NCI-H1092 treated with DMSO at 0.1 percent for 48 hours (cell line): ENCODE measurements at places on chromosomes 5 and 9.

DNA sequence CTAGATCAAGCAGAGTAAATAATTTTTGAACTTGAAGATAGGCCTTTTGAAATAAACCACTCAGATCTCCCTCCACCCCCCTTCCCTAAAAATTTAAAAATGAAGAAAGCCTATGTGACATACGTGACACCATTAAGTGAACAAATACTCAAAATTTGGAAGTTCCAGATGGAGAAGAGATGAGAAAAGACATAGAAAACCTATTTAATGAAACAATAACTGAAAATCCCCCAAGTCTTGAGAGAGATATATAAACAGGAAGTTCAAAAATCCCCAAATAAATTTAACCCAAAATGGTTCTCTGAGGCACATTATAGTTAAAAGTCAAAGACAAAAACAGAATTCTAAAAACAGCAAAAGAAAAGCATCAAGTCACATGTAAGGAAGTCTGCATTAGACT, 428.6 kb downstream of the PSAT1 start:
- DNase-seq: no peak

- no peak for DNase-seq
Observed at GRCh38 chr9:120947222-120947621, 20.6 kb upstream of the TRAF1 start.

- no peak for DNase-seq
Observed at GRCh38 chr5:176535101-176535663, 2.0 kb downstream of the RNF44 start.

DNA sequence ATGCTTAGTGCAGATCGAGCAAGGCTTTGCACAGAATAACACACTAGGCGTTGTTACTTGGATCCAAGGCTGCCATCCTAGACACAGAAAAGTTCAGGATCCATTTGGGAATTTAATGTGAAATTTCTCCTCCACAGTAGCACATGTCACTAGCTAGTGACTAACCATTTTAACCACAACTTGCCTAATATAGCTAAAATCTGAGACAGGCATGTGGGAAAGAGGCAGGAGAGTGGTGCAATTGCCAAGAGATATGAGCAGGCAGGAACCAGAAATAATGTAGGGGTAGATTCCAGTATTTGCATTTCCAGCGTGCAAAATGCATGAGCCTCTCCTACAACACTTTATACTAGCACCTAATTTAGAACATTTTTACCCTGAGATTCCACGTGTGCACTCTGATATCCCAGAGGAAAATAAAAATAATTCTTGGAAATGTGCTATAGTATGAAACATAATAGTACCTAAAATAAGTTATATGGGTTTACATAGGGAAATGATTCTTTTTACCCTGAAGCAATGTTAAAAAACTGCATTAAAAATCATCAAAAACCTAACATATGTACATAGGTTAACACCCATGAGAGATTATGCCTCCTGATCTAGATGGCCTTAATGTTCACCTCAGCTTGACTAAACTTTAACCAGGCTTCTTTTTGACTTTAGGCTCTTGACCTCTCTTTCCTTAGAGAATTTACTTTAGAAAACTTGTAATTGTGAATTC, 1230.6 kb upstream of the NUDT12 start:
- DNase-seq: no peak

GRCh38 chr5:113162208-113162607, 185.6 kb downstream of the DCP2 start:
- DNase-seq: no peak

DNA sequence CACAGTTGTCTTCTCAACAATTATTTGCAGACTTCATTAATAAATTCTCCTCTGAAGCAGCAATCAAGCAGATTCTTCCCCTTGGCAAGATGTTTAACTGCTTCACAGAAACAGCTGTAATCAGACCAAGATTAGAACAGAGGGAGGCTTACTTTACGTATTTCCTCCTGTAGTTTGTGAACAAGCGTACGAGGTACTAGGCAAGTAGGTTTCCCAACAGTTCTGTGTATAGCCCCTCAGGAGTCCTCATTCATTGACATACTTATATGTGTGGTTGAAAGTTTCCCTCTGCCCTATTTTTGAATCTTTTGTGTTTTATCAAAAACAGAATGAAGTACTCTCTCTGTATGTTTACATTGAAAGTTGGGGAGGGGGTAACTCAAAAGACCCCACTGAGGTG, 128.0 kb downstream of the SPATA31D1 start:
- no peak for DNase-seq

GRCh38 chr5:94793816-94794198, 175.3 kb downstream of the SLF1 start:
- DNase-seq: no peak

- DNase-seq: no peak
Observed at GRCh38 chr9:112863214-112863613, 27.5 kb downstream of the SLC46A2 start.

DNA sequence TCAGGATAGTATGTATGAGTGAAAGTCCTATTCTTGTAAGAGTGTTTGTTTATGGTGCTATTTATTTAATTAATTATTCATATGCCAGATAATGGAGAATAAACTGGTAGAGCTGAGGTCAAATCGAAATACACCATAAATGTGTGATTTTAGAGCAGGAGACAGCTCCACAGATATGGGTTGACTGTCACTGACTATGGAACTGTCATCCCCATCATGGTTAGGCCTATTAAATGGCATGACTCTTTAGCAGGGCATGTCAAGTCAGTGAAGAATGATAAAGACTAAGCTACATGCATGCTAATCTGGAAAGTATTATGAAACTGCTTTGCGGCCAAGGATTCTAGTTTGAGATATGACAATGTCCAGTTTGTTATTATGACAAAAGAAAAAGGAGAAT, 658.6 kb downstream of the ISL1 start:
- peak; percentile 53 for DNase-seq

GRCh38 chr5:31680528-31680927, 41.6 kb downstream of the PDZD2 start:
- DNase-seq: no peak

GRCh38 chr5:83368835-83369234, 102.7 kb upstream of the VCAN start:
- DNase-seq: no peak

- DNase-seq: no peak
Observed at GRCh38 chr5:111603446-111603827, 91.1 kb upstream of the STARD4 start.

DNA sequence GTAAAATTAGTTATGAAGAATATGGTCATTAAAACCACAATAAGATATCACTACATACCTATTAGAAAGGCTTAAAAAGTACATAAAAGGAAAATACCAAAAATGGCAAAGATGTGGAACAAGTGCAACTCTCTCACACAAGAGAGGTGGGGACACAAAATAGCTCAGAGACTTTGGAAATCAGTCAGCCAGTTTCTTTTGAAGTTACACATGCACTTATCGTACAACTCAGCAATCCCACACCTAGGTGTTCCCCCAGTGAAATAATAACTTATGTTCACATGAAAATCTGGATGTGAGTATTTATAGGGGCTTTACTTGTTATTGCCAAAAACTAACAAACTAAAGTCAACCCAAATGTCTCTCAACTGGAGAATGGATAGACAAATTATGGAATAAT, 9.8 kb upstream of the RICTOR start:
- DNase-seq: no peak

GRCh38 chr5:52658246-52658645, 129.5 kb upstream of the ITGA1 start:
- no peak for DNase-seq

GRCh38 chr5:127571314-127572131, 54.1 kb downstream of the PRRC1 start:
- DNase-seq: no peak

DNA sequence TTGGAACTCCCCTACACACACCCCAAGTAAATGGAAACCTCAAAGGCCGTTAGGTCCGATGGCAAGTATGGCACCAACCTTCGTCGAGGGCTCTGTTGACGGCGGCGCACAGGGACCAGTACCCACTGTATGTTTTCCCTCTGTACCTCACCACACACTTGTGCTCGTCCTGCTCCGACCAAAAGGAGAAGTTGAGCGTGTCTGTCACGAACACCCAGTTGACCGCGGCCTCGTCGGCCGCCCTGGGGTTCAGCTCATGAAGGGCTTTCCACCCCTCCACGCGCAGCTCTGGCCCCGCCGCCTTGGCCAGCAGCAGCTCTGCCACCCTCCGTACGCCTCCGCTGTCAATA, 24.0 kb downstream of the HNRNPK start:
- no peak for DNase-seq

DNA sequence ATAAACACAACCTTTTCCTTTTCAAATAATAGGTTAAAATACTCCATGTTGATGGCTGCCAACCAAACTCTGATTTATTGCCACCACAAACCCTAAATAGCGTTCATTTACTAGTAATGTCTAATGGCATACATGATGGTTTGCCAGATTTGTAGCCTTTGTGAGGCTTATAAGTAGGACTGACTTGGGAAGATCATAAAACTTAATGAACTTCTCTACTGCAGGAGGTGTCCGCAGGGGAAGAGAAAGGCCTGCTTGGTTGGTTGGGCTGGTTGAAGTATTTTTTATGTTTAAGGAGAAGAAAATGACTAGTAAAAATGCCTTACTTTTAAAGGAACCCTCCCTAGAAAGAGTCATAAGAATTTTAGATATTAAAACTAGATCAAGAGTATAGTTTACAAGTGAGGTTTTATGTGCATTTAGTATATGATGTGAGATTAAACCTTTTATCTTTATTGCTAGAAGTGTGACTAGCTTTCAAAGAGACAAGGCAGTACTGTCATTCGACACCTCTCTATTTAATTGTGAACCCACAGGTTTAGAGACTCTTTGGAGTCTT, 5.0 kb downstream of the PBX3 start:
- peak; percentile 45 for DNase-seq

DNA sequence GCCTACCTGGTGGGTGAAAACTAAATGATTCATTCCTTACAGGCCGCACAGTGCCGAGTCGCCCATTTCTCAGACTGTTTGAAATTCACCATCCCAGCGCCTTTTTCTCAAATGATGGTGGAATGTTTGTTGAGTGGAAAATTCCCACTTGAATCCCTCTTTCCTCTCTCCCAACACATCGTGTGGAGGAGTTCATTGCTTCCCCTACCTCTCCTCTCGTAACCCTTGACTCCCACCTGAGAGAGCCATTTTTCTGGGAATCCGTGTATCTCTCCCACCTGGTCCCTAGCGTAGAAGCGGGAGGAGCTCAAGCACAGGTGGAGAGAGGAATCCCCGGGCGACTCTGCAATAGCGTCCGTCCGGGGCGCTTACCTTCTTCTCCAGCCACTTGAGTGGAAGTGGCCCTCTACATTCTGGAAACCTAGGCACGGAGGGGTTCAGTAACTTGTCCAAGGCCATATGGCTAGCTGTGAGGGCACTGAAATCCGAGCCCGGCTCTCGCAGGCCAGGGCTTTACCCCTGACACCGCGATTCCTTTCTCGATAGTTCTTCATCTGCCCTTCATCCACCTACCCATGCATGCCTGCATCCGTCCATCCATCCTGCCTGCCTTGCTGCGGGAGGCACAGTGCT, 683 bp downstream of the OSMR start:
- no peak for DNase-seq

- DNase-seq: no peak
Observed at GRCh38 chr5:119059740-119060255, 11.1 kb upstream of the DMXL1 start.

DNA sequence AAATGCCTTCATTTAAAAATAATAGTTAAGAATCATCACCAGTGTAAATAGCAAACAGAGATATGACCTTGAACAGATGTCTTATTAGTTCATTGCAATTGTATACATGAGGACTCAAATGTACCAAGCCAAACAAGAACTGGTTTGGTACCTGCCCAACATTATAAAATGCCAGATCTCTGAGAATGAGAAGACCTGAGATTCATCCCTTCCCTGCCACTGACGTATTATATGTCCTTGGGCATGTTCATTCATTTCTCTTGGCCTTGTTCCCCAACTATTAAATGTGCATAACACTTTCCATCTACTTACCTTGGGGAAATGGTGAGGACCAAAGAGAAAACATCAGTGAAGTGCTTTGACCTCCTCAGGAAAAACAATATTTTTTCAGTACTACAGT, 33.6 kb upstream of the ERBIN start:
- DNase-seq: no peak

- DNase-seq: no peak
Observed at GRCh38 chr5:72383280-72383679, 63.1 kb downstream of the PTCD2 start.

DNA sequence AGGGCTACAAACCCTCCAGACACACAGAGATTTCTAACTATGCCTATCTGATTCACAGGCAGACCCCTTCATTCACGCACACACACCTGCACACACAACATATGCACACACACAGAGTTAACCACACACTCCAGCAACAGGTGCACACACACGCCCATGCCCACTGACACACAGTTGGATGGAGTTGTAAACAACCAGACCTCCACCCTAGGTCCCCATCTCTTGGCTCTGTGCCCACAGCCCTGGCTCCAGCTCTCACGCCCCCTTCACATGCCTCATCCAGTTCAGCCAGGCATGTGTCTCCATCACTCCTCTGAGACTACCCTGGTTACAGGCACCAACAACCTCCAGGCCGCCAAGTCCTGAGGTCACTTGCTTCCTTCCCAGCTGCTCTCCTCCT, 61.1 kb downstream of the PSD2 start:
- peak; percentile 2 for DNase-seq

DNA sequence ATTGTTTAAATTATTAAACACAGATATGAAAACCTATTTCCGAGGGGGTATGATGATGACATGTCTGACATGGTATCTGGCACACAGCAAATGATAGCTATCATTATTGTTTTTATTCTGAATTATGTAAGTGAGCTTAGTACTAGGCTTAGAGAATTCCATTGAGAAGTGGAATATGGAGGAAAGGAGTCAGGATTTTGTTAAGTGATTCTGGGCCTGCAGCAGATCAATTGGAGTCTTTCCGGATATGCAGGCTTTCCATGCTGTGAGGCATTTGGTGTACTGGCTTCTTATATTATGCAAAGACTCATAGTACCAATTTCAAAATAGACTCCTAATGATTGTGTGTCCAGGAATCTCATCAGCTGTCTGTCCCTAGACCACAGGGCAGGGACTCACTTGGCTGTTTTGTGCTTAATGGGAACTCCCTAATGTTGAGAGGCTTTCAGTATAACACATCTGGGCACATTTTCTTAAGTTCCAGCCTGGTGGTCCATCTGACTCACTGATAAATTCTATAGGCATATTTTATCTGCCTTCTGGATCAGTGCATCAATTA, 180.0 kb upstream of the KLF9 start:
- no peak for DNase-seq

DNA sequence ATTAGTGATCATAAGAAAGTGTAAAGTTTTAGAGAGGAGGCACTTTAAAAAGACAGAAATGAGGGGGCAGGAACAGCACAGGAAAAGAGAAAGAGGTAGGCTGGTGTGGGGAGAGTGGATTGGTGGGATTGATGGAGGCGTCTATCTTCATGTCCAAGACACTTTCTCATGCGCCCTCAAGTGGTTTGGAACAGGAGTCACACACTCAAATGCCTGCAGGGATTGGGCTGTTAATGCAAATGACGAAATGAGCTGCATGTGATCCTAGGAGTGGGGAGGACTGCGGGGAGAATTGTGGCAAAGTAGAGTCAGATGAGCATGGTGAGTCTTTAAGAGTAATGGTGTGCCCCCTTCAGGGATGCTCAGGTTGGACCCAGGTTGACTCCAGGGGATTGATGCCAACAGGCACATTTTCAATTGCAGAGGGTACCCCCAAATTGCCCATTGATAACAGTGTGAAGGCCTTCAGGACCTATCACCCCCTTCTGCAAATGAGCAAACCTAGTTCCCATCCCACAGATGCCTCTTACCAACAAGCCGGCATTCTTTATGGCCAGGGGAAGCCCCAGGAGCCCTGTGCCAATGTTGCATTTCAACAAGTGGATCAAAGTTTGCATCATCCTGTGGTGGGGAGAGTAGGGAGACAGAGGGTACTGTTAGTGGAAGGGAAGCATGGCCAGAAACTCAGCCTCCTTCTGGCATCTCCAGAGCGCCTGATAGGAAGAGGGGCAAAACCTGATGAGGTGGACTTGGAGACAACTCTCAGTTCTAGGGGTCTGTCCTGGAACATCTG, 5.3 kb downstream of the SLC36A3 start:
- DNase-seq: no peak
